ENCODE measurements at places on chromosomes 6 and 20.

DNA sequence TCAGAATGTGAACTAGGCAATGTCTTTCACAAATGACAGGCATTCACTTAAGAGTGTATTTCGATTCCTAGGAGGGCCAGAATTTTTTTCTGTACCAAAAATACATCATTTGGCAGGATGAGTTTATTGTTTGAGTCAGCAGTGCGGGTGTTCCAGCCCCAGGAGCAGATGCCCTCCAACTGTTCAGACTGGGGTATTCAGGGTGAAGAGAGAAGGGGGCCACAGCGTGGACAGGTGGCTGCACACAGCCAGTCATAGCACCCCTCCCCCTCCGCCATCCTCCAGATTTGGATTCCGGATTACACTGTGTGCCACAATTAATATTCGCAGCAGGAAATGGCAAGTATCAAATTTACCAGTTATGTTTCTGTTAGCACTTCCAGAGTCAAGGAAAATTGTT lies 38.6 kb downstream of the RIPOR2 start:
- no peak for DNase-seq

GRCh38 chr6:157774153-157775135 lies 48.6 kb upstream of the SNX9 start:
- DNase-seq, result peak; percentile 39

- DNase-seq, result no peak
These were observed 90.1 kb upstream of the FKBP1C start for GRCh38 chr6:63121166-63121565.

DNA sequence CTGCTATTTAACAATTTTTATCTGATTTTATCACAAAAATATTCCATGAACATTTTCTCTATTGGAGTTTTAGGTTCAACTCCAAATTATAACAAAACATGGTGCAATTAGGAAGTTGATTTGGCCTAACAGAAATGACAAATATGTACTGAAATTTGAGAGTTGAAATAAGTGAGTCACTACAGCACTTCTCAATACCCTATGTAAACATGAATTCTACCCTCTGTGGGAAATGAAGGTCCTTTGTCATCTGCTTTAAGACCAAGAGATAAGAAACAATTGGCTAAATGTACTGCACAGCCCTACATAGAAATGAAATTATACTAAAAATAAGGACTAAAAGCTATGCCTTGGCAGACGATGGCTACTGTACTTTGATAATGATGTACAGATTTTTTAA lies 86.2 kb upstream of the BEND6 start:
- no peak for DNase-seq

DNA sequence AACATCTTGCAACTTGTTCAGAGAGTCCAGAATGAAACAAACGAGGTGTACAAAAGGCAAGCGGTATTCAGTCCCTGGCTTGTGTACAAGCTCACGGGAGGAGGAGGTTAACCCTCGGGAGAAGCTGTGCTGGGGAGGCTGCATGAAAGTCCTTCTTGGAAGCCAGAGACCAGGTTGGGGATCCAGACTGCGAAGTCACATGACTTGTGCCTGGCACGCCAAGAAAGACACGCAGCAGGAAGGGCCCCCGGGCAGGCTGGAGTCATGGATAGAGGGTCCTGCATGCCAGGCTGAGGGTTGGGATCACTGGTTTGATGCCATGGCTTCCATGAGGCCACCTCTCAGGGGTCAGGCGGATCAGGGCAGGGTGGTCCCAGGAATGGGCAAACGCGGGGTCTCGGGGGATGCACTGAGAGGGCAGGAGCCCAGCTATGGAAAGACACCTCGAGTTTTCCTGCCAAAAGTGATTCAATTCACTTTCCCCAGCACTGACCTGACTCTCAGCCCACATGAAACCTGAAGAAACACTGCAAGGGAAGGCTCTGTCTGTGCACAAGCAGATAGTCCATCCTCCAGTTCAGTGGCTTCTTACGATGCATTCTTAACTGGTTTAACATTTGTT lies 79.4 kb downstream of the DLL1 start:
- no peak for DNase-seq

- peak; percentile 75 for DNase-seq
These were observed 8.9 kb downstream of the SNHG17 start for GRCh38 chr20:38426006-38426897.

- no peak for DNase-seq
These were observed 3.1 kb upstream of the BTN2A1 start for GRCh38 chr6:26454631-26455030.

- DNase-seq, result peak; percentile 9
These were observed 27.8 kb upstream of the FAM110A start for GRCh38 chr20:805713-806112.

GRCh38 chr6:109854541-109855308 lies 123.4 kb upstream of the GPR6 start:
- DNase-seq, result no peak

DNA sequence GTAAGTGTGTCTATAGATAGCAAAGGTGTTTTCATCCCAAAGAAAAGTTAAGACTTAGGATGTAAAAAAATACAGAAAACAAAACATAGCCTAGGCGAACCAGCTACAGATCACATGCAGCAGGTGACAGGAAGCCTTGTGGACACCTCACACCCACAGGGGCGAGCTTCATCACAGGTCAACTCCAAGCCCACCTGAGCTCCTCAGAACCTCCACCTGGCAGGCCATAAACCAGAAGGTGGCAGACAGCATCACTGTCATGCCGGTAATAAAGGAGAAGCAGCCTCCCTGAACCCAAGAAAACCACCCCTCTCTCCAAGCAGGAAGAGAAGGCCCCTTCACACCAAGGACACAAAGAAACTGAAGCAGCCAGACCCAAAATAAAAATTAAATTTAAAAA lies 1.0 kb downstream of the RALGAPA2 start:
- DNase-seq, result no peak

- no peak for DNase-seq
These were observed 85.5 kb upstream of the PMEPA1 start for GRCh38 chr20:57795342-57795697.

DNA sequence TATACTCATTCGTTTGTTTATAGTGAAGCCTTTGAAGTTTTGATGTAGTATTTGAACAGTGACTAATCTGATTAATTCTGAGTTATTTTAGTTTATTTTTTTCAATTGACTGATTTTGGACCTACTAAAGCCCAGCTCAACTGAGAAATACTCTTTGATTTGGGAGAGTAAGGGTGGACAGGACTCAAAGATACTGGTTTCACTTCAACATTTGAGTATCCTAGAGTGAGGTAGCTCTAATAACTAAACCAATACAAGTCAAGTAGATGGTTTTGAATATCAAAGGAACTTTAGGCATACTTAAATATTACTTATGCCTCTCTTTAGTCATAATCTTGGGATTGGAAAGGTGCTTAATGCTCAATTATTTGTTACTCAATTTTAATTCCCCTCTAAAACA lies 65.6 kb downstream of the ZNF292 start:
- DNase-seq, result no peak

DNA sequence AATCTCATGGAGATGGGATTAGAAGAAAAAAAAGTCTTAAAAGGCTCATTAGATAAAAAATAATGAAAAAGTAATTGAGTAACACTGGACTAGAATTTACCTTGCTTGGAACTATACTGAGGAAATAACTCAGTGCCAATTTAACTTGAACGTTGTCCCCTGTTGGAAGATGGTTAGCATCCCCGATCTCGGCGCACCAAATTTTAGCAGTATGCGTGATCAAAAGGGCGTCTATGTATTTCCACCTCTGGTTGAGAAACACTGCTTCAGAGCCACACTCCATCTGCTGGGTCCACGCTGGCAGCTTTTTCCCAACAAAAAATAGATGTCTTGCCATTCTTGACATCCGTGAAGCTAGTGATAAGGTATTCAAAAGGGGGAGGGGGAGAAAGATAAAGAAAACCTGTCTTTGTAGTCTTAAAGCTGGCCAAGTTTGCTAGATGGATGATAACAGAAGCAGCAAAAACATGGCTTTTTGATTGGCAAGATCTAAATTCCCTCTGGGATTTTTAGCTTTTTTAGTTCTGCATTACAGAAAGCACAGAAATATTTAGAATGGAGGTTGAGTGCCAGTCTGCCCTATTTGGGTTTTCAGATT lies 6.4 kb downstream of the HINT3 start:
- DNase-seq, result no peak

DNA sequence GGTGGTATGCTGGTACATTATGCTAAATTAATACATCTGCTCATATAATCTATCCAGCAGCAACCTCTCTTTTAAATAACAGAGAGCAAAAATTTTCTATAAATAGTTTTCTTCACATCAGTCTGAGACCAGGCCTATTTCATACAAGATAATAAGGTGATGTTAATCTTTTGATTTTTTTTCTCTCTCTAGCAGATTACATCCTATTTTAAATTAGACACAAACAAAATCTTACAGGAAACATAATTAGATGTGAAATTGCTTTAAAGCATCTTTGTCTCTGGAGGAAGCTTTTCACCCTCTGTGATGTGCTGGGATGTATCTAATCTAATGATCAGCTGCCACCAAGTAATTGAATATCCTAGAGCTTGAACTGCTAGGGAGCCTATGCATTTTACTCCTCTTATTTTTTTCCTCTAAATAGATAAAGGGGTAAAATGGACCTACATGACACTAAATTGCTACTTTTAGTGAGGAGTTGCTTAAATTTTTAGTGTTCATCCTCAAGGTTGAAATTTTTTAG lies 165.5 kb downstream of the MANEA start:
- no peak for DNase-seq

GRCh38 chr6:93394471-93394870 lies 24.9 kb downstream of the EPHA7 start:
- DNase-seq, result peak; percentile 28

- no peak for DNase-seq
These were observed 81.3 kb downstream of the RFPL4B start for GRCh38 chr6:112428477-112428876.

- DNase-seq, result no peak
These were observed 209.5 kb downstream of the KIF16B start for GRCh38 chr20:16363506-16364319.

DNA sequence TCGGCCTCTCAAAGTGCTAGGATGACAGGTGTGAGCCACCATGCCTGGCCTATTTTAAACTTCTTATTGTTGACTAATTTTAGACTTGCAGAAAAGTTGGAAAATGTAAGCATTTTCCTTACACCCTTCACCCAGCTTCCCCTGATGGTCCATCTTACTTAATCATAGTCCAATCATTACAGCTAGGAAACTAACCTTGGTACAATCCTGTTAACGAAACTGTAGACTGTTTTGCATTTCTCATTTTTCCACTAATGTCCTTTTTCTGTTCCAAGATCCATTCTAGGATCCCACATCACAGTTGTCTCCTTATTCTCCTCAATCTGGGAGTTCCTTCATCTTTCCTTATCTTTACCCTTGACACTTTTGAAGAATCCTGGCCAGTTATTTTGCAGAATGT lies 659 bp upstream of the GFRA4 start:
- no peak for DNase-seq

DNA sequence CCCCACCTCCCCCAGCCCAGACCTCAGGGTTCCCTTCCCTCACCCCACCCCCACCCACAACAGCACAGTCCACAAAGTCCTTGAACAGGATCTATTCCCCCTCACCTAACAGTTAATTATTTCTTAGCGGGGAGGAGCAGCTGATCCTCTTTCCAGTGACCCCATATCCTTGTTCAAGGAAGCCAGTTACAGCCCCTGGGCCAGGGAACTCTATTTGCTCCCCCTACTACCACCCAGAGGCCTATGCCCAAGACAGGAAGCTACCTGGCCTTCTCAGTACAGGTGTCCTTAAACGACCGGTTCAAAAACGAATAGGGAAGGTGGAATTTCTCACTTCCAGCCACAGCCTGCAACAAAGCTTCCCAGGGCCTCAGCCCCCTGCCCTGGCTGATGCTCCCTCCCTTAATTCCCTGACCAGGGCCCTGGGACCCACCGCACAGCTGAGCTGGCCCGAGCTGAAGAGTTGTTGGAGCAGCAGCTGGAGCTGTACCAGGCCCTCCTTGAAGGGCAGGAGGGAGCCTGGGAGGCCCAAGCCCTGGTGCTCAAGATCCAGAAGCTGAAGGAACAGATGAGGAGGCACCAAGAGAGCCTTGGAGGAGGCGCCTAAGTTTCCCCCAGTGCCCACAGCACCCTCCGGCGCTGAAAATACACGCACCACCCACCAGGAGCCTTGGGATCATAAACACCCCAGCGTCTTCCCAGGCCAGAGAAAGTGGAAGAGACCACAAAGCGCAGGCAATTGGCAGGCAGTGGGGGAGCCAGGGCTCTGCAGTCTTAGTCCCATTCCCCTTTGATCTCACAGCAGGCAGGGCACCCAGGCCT lies 778 bp downstream of the MCCD1 start:
- DNase-seq, result no peak

GRCh38 chr20:15673206-15673605 lies 900.0 kb downstream of the KIF16B start:
- no peak for DNase-seq

- DNase-seq, result no peak
These were observed 65.0 kb upstream of the IFNGR1 start for GRCh38 chr6:137283940-137284810.

DNA sequence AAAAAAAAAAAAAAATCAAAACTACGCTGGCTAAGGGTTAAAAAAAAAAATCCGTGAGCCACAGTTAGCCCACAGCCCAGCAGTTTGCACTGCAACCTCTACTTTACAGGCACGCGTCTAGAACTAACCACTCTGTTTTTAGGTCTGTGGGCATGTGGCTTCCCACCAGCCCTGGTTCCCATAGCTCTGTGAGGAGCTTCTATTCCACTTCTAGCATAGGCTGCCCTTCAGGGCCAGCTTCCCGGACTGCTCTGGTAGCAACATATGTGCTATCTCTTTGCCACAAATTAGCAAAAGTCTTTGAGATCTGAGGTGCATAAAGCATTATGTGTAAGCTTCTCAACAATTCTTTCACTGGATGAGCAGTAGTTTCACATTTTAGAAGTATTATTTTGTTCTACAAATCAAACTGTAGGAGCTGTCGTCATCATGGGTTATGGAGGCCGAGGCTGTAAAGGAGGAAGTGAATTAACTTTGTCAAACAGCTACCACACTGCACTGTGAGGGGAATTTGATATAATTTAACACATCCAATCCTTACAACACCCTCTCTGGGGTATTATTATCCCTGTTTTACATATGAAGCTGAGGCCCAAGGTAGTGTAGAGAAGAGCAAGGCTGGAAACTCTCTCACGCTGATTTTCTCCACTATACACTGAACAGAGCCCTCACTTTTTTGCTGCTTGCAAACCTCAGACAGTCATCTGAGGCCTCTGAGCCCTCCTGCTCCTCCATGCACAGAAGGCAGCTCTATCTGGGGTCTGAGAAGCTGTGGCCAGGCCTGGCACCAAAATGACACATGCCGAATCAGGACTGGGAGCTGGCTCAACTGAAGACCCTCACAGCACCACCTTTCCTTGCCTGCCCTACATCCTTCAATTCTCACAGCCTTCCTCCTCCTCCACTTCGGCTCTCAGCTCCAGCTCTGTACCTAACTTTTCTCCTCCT lies 35.4 kb downstream of the MAN1A1 start:
- DNase-seq, result no peak

- DNase-seq, result no peak
These were observed 34.7 kb downstream of the EZR start for GRCh38 chr6:158784505-158784904.

DNA sequence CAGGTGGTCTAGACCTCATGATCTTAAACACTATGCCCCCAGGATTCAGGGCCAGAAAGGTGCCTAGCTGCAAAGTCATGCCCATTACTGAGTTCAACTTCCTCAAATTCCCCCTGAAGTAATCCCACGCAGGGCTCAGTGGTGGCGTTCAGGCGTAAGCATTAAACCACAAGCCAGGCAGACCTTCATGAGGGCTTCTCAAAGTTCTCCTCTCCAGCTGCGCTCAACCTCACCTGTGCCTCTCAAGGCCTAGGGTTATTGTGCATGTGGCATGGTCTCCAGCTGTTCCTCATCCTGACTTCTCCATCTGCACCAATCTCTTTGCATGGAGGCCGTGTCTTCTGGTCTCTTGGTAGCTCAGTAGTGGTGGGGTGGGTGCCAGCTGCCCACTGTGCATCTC lies 113.6 kb downstream of the TSHZ2 start:
- no peak for DNase-seq
